ENCODE measurements at places on chromosomes 16 and 17.

DNA sequence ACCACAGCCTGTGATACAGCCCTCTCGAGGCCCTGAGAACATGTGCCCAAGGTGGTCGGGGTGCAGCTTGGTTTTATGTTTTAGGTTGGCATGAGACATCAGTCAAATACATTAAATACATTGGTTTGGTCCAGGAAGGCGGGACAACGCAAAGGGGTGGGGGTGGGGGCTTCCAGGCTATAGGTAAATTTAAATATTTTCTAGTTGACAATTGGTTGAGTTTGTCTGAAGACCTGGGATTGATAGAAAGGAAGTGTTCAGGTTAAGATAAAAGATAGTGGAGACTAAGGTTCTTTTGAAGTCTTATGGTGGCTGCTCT, 1.2 kb upstream of the ZKSCAN2 start:
- DNase-seq = no peak

GRCh38 chr17:27339198-27339835, 45.4 kb downstream of the WSB1 start:
- no peak for DNase-seq

DNA sequence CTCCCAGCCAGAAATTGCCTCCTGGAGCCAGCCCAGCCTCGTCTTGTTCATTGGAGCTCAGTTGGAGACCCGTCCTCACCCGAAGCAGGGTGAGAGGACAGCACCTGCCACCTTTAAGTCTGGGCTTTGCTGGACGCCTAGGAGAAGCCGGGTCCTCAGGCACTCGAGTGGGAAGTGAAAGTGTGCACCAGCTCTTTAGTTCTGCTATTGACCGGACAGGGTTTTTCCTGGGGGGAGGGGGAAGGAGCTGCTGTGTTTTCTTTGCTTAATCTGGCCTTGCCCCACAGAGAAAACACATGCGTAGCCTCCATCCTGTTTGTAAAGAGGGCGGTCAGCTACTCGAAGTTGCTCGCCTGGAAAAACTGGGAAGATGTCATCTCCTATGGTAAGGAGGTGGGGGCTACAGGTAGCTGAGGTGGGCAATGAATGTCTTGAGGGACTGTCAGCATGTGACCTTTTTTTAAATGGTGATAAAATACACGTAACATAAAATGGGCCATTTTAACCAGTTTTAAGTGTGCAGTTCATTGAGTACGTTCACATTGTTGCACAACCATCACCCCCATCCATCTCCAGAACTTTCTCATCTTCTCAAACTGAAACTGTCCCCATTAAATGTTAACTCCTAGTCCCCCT, 34.4 kb downstream of the CMIP start:
- no peak for DNase-seq

GRCh38 chr16:19130852-19131824, 17.4 kb downstream of the ITPRIPL2 start:
- DNase-seq = no peak

GRCh38 chr17:48551214-48551555, 6.3 kb upstream of the HOXB2 start:
- DNase-seq = peak; percentile 42

- DNase-seq = no peak
These were observed 353.9 kb downstream of the CPPED1 start for GRCh38 chr16:12449795-12450194.

GRCh38 chr17:16814439-16814838, 124.4 kb downstream of the CCDC144A start:
- DNase-seq = no peak

GRCh38 chr17:47117386-47117785, 71.7 kb downstream of the CDC27 start:
- DNase-seq = no peak

GRCh38 chr16:50408001-50408561, 39.3 kb upstream of the BRD7 start:
- DNase-seq = no peak

DNA sequence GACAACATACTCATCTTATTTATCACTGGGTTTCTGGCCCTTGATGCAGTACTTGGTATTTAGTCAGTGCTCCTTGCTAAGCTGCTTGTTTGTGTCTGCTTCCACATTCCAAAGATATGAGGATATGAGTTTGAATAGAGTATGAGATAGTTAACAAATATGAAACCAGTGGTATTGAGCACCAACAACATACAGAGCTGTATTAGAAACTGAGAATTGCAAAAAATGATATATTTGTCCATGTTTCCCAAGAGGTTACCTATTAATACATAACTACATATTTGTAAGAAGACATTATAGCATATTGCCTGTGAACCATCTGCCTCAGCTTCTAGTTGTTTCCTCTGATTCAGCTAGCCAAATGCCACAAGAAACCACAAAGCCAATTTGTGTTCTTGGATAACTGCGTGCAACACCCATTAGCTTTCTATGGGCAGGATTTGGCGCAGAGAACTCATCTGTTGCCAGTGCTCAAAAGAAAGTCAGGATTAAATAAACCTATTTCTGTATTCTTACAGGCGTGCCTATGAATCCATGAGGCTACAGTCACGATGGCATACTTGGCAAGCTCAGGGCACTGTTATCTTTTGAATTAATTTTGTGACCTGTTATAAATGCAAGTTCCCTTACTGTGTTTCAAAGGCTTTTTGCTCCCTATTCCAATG, 194.4 kb downstream of the MAP2K6 start:
- DNase-seq = no peak

GRCh38 chr16:89345642-89346150, 128.2 kb downstream of the ZNF778 start:
- no peak for DNase-seq

Measured in NCI-H1092 (cell line).